Stimulated activated CD4-positive, alpha-beta T cell treated with anti-CD3 and anti-CD28 coated beads, Interleukin-12 subunit alpha, Interleukin-12 subunit beta, amount 100 ng/mL, for 4 hours (primary cell): ENCODE measurements at places on chromosomes 2 and 18.

GRCh38 chr2:122340246-122340645 is 584.8 kb downstream of the TSN start:
- no peak for DNase-seq

DNA sequence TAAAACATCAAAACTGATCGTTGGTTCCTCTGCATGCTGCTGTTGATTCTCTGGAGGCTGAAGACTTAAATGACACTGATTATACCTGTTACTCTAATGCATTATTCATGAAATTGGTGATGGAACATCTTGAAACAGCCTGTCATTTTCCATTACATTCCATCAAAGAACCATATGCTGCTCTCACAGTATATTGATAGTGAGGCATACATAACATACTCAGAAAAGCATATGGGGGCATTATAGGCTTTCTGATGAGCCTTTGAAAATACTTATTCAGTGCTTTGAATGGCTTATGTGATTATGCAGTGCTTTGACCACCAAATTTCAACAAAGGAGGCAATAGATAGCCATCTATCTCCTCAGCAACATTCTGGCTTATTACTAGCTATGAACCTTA is 392.1 kb downstream of the CDH19 start:
- DNase-seq: no peak

DNA sequence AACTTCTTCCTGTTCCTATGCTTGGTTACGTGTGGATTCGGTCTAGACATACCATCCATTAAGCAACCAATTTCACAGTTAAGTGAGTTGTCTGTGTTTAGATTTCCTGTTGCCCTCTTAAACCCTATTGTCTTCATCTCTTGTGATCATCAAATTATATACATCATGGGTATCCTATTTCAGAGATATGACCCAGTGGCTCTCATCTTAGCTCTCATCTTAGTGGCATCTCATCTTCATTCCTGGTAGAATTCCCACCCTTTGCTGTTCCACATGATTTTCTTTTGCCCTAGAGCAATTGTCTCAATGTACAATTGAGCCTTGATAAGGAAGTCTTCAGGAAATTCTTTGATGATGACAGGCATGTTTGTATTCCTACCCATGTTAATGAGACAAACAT is 29.4 kb upstream of the FN1 start:
- no peak for DNase-seq

DNA sequence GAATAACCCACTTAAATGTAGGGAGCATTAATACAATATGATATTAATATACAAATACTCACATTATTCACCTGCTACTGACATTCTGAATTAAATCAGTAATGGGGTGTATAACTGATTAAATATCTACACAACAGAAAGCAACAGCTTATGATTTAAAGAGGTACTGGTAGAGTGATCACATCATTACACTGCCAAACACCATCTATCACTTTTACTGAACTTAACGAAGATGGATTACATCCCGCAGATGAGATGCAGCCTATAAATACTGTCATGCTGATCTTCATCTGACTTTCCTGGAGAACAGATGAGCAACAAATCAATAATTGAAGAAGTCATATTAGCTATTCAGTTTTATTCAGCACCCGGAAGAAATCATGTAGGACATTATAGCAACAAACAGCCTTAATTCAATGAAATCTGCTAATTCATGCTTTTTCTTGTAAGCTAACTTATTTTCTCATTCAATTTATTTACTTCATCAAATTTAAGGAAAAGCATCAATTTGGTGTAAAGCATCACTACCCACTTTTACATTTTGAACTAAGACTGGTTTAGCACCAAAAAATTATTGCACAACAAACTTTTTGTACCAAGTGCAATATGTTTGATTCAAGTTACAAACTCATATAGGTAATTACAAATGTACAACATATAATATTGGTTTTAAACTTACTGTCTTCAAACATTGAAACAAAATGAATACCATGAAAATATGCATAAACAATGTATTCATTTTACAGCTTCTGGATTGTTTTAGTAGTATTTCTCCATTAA is 1509.0 kb downstream of the LRP1B start:
- no peak for DNase-seq

DNA sequence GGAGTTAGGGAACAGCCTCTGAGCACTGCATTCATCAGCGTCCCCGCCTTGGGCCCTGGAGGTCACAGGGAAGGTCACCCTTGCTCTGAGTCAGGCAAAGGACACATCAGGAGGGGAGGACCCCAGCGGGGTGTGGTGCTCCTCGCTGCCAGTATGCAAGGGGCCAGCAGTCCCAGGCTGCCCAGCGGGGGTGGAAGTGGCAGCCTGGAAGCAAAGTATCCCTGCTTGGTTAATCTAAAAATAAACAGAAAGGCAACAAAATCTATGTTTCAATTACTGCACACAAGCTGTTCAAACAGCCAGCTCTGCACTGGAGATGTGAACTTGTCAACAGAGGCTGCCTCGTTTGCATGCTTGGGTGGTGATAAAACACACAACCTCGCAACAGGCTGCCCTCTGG is 164.1 kb downstream of the KLHL29 start:
- DNase-seq: no peak

GRCh38 chr18:3906116-3906750 is 456.3 kb downstream of the TGIF1 start:
- DNase-seq: no peak

DNA sequence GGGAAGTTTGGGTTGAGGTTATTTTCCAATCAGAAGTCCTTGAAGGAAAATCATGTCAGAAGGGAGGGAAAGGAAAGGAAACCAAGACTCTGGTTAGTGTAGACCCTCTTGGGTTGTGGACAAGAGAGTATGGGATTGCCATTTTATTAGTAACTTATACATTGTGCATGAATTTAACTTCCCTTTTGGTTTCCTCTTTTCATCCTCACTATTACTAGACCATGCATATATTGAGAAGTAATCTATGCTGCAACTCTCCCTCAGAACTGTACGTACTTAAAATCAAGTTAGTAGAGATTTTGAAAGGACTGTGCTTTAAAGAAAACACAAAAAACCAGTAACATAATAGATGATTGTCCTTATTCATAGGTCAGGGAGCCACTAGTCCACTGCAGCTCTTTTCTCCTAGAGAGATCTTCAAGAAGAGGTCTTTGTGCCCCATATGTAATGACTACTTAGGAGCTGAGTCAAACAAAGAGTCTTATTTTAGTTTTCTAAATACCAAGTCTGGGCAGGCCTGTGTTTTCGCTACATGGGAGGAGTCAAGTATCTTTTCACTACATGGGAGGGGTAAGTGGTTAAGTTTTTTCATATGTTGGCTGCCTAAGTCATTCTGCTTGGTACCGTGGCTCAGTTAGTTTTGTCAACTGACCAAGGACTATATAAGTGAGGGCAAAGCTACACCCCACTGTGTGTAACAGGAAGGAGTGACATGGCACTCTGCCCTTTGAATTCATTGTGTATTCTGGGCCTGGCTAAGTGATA is 25.2 kb upstream of the FAM117B start:
- no peak for DNase-seq

GRCh38 chr2:33136566-33136965 is 189.8 kb downstream of the LTBP1 start:
- DNase-seq: no peak

- DNase-seq: no peak
Measured at GRCh38 chr2:118102433-118103082, 14.3 kb downstream of the INSIG2 start.

- DNase-seq: no peak
Measured at GRCh38 chr2:9439536-9439935, 16.1 kb downstream of the CPSF3 start.
